ENCODE measurements at places on chromosomes 7 and 10. TPM values are rescaled to one million over a fixed set of nuclear protein-coding genes. Genes with fewer than 3 reads are reported as not detected.

DNA sequence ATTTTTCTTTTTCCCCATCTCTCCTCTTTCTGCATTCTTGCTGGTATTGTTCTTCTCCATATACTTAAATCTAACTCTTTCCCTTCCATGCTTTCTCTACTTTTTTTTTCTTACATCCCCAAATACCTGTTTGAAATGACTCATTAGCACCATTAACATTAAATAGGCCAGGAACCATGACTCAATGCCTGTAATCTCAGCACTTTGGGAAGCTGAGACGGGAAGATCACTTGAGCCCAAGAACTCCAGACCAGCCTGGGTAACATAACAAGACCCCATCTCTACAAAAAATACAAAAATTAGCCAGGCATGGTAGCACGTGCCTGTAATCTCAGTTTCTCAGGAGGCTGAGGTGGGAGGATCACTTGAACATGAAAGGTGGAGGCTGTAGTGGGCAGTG is 1026.8 kb downstream of the GATA3 start:
- no peak for DNase-seq

The TDRD1 gene
- 0.41 TPM for total RNA-seq

GRCh38 chr10:5259132-5259951 is 62.7 kb downstream of the AKR1C4 start:
- no peak for DNase-seq

DNA sequence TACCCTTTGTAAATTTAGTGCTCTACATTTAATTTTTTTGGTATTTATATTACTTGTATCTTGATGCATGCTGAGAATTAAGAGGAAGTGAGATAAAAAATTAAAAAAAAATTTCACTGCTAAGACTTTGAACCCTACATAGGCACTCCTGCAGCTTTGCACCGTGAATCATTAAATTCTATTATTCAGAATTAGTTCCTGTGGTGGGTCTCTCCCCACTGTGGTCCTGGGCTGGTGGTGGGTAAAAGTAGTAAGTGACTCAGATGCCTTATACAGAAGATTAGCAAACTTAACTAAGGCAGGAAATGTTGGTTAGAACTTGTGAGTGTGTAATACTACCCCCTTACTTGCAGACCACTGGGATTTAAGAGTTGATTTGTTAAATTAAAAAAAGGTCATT is 72.6 kb downstream of the AP3M1 start:
- DNase-seq: no peak

The OLAH gene
- not detected for total RNA-seq

DNA sequence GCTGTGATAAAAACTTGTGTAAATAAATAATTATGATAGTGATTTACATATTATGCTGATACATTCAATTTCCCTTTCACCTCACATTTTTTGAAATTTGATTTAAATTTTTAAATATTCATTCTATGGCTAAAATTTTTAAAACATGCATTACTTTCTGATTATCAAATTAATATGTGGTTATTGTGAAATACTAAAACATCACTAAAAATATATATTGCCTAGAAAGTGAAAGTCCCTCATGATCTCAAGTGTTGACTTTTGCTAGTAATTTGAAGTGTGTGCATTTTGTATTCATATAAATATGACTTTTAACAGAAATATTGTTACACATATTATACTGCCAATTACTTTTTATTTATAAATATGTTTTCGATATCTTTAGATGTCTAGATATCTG is 3.1 kb downstream of the LRRC72 start:
- DNase-seq: no peak

The CPA4 gene
- not detected for total RNA-seq

DNA sequence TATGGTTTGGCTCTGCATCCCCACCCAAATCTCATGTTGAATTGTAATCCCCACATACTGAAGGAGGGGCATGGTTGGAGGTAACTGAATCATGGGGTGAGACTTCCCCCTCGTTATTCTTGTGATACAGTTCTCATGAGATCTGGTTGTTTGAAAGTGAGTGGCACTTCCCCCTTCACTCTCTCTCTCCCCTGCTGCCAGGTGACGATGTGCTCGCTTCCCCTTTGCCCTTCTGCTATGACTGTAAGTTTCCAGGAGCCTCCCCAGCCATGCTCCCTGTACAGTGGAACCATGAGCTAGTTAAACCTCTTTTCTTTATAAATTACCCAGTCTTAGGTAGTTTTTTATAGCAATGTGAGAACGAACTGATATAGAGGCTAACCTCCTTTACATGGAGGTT is 16.6 kb downstream of the PLPP4 start:
- no peak for DNase-seq

DNA sequence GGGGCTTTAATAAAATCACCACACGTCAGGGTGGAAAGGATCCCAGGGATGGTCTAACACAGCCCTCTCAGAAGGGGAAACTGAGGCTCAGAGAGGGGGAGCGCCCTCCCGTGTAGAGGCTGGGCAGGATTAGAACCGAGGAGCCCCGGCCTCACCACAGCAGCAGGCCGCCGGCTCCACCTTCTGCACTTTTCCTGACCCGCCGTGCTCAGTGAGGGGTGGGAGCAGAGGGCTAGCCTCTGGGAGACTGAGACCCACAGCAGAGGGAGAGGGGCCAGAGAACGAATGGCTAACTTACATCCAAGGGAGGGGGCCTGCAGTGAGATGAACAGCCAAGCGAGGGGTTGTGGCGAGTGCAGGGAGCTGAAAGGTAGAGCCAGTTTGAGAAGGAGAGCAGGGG is 79.5 kb downstream of the COL13A1 start:
- no peak for DNase-seq

GRCh38 chr10:930625-931325 is 730 bp downstream of the LARP4B start:
- no peak for DNase-seq

Measured in thoracic aorta (tissue), 2 donors.